Skeletal muscle tissue (tissue), 5 donors: ENCODE measurements at places on chromosomes 12 and 14. TPM values are rescaled to one million over a fixed set of nuclear protein-coding genes. Genes with fewer than 3 reads are reported as not detected.

The SLC4A8 gene
- 0.52 TPM for total RNA-seq

The FAM186B gene
- not detected for total RNA-seq

The FRMD6 gene
- total RNA-seq = 33.4 TPM

The NTS gene
- total RNA-seq = 2.6 TPM

The MORN3 gene
- total RNA-seq = under 0.01 TPM

The NKX2-1 gene
- not detected for total RNA-seq

The NKX2-8 gene
- total RNA-seq = not detected

The TXNDC16 gene
- total RNA-seq = 7.3 TPM

The TMPRSS12 gene
- not detected for total RNA-seq

The RASSF9 gene
- 2.6 TPM for total RNA-seq

The GLI1 gene
- 5.2 TPM for total RNA-seq

The RPL10L gene
- not detected for total RNA-seq

The OR4E2 gene
- total RNA-seq = not detected
